Stimulated activated CD8-positive, alpha-beta memory T cell treated with anti-CD3 and anti-CD28 coated beads, Interleukin-4, amount 100 ng/mL, for 1 hour (primary cell): ENCODE measurements at places on chromosomes 16 and 17.

GRCh38 chr16:11696266-11697012 is 28.2 kb downstream of the SNN start:
- DNase-seq, result no peak

GRCh38 chr16:35746963-35747657 is 2287.7 kb downstream of the TP53TG3F start:
- no peak for DNase-seq

- DNase-seq, result no peak
These were observed 162.1 kb upstream of the MPHOSPH6 start for GRCh38 chr16:82331974-82332750.

- DNase-seq, result no peak
These were observed 347.4 kb downstream of the MAF start for GRCh38 chr16:79253100-79253631.

- DNase-seq, result no peak
These were observed 29.7 kb upstream of the RMI2 start for GRCh38 chr16:11315510-11315909.

DNA sequence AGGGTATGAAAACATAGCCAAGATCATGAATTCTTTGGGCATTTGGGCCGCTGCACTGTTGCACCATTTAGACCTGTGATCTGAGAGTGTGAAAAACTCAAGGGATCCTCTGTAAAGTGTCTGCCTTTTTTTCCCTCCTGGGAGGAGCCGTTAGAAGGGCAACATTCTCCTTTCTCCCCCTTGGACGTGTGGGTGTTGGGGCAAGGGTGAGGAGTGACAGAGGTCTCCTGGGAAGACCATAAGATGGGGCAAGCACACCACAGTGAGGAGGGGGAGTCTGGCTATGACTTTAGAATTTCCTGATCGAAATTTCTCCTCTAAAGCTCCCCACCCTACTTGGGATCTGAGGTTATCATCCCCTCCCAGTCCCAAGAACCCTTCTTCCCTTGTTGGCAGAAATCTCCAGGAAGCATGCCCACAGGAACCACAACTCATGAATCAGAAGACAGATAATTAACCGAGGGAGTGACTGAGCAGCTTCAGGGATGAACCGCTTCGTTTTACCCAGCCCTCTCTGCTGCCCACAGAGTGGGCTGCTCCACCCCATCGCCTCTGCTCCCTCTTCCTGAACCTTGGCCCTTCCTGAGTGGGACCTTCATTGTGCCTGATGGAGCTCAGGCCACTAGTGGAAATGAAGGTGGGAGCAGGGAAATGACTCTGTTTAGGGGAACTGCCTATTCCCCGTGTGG is 4.2 kb downstream of the ITGB3 start:
- DNase-seq, result no peak

GRCh38 chr17:60415146-60415545 is 7.1 kb upstream of the CHCT1 start:
- DNase-seq, result no peak

GRCh38 chr16:51651061-51651466 is 500.0 kb upstream of the SALL1 start:
- DNase-seq, result no peak

DNA sequence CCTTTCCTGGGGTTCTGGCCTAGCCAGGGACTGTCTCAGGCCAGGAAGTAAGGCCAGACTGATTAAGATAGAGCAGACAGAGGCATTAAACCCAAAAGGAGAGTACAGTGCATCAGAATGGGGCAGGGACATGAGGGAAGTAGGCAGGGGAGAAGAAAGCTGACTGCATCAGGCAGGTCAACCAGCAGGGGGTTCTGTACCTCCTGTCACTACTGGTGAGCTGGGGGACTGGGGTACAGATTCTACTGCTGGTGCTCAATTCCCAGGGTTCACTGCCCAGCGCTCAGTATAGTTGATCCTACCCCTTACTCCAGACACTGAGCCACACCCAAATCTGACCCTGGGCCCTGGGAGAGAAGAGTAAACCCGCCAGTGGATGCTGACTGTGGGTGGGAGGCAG is 12.9 kb upstream of the MTMR4 start:
- no peak for DNase-seq

DNA sequence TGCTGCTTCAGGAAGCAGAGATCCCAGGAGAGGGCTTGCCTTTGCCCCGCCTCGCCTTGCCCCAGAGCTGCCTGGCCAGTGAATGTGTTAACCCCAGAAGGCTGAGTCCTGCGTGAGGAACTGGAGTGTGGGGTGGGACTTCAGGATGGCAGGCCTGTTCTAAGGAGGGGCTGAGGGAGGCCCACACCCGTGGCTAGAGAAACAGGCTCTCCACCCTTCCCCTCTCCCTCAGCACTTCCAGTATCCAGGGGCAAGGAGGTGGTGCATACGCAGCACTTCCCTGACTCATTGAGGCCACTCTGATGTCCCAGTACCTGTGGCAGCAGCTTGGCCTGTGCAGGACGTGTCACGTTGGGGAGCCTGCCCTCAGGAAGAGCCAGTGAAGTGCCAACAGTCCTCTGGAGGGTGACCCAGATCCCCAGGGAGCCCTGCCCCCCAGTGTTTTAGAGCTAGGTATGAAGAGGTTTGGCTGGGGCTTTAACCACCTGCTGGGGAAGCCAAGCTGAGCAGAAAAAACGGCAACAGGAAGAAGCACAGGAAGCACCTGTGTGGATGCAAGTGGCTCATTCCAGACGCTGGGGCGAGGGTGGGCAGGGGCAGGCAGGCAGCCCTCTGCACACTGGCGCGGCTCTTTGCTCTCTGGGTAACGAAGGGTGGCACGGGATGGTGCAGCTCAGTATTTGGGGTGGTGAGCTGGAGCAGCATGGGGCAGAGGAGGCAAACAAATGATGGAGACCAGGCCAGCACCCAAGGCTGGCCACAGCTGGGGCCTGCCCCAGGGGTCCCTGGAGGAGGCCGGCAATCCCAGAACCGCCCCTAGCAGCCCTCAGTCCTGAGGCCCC is 14.7 kb upstream of the CTCF start:
- DNase-seq, result no peak

- no peak for DNase-seq
These were observed 5.2 kb downstream of the IL32 start for GRCh38 chr16:3070608-3071111.

DNA sequence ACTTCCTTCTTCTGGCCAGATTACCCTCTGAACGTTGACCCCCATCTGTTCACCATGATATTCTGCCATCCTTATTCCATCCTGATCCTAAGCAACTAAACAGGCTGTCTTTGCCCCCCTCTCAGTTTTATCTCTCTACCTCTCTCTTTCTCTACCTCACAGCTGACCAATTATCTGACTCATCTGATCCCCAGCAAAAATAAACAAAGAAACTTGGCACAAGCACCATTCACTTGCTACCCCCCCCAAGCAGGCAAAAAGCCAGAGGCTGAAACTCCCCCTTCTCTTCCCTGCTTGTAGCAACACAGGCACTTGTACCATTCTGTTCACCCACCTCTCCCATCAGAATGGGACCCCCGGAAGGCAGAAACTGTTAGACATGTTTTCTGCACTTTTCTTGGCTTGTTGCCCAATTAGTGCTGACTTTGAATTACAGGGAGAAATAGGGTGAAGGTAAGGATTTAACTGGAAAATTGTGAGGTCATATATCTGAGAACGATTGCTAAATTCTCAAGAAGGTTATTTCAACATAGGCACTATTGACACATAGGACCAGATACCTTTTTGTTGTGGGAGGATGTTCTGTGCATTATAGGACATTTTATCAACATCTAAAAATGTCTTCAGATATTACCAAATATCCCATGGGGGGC is 163.2 kb downstream of the TOX3 start:
- no peak for DNase-seq
